ENCODE measurements at places on chromosomes 1 and 21.
A peak's percentile ranks its signal among the peaks of the same experiment; 100 is the strongest.

DNA sequence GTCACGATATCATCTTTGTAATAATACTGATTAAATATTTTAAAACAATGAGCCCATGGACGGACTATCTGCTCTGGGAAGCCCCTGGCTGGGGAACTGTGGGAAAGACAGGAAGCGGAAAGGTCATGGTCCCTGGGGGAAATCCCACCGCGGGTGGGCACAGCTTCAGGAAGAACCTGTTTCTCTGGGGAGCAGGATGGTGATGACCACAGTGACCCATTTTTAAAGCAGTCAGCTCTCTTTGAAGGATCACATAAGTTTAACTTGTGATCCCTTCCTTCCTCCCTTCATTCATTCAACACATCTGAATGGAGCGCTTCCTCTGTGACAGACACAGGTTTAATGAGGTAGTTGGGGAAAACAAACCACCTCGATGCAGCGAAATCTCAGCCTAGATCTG lies 73.0 kb downstream of the DHRS3 start:
- DNase-seq: no peak

DNA sequence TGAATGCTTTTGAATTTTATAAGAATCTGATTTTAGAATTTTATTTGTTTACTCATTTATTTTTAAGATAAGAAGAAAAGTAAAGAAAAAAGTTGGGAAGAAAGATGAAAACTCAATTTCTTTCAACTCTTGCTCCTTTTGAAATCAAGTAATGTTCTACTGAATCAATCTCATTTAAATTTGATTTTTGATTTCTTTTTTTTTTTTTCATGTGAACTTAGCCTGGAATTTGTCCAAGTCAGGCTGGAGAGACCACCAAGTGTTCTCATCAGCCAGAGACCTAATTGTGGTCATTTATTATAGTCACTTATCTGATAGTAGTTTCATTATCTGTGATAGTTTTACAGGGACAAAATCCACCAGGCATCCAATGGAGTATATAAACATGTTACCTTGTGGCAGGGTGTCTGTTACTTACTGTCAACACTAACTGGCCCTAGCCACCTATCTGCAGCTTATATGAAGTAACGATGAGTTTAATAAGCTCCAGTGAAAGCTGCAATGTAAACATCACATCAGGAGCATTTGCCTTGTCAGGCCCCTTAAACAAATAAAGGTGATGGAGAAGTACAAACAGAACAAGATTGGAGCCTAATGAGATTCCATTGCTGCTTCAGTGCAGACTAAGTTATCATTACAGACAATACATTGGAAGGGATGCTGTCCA lies 39.2 kb downstream of the HLX start:
- no peak for DNase-seq

DNA sequence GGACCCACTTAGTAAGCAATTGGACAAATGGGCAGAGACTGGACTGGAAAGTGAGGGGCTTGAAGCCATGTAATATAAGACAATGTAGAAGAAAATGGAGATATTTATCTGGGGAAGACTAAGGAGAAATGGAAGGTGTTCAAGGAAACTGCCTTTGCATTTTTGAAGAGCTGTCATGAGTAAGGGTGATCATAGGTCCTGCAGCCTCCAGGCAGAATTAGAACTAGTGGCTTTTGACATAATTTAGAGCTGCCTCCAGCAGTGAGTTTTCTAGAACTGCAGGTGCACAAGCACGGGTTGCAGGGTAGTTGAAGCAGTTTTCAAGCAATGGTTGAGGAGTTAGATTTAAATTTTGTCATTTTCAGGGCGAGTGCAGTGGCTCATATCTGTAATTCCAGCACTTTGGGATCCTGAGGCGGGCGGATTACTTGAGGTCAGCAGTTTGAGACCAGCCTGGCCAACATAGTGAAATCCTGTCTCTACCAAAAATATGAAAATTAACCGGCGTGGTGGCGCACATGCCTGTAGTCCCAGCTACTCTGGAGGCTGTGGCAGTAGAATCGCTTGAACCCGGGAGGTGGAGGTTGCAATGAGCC lies 3.7 kb upstream of the CDC14A start:
- DNase-seq: peak; percentile 38

GRCh38 chr1:26175346-26175745 lies 1.9 kb upstream of the CNKSR1 start:
- no peak for DNase-seq

DNA sequence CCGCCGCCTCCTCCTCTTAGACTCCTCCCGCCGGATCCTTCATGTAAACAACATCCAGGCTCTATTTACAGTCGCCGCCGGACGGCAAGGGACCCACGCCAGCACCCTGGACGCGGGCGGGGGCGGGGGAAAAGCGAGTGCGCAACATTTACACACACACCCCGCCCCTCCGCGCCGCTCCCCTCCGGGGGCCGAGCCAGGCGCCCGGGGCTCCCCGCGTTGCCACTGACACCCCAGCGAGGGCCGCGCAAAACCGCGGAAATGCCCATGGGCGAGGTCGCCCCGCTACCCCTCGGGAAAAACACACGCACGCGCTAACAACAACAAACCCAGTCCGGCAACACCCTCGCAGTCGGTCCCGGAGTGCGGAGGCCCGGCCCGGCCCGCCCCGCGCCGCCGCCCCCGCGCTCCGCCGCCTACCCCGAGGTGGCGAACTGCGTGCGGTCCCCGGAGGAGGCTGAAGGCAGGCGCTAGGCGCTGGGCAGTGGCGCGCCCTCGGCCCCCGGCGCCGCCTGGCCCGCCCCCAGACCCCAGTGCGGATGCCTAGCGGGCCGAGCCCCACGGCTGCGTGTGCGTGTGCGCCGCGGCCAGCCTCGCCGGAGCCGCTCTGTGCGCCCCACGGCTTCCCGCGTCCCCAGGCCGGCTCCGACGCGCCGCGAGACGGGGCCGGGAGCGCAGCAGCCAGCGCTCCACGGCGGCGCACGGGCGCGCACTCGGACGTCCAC lies 81.1 kb upstream of the AK4 start:
- peak; percentile 95 for DNase-seq
